Right cardiac atrium (tissue), 5 donors: ENCODE measurements at places on chromosomes 11 and 22. TPM values are rescaled to one million over a fixed set of nuclear protein-coding genes. Genes with fewer than 3 reads are reported as not detected.

DNA sequence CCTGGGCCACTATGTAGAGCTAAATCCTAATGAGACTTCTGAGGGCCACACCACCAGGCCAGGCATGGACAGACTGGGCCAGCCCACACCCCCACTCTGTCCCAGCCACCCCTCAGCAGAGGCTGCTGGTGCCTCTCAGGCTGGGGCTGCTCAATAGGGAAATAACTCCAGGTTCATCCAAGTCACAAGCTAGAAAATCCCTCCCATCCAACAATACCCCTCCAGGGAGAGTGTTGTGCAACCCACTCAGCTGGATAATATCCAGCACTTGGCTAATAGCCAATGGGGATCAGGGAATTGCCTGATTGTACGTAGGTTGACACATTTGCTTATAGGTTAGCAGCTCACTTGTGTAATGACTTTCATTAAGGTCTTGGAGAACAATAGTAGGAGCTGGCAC is 64.1 kb upstream of the WNT11 start:
- peak; percentile 76 for DNase-seq

DNA sequence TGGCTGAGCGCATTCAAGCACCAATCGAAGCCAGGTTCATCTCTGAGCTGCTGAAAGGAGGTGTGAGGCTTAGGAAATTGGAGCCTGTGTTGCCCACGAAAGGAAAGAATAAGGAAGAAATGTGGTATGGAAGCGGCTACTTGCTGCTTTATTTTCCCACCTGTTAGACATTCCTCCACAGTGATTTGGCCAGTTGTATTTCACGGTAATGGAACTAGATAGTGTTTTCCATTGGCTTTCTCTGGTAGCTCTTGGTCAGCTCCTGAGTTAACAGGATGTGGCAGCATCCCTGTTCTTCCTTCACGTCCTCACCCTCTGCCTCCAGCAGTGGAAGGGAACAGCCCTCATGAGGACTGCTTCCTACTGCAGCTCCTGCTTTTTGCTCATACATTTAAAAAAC is 44.7 kb downstream of the BID start:
- no peak for DNase-seq

- no peak for DNase-seq
Measured at GRCh38 chr22:27152883-27153282, 495.5 kb downstream of the MIAT start.

The HEPHL1 gene
- total RNA-seq = not detected

The ZNF215 gene
- 0.64 TPM for total RNA-seq
